ENCODE measurements at places on chromosomes 16 and 17.

DNA sequence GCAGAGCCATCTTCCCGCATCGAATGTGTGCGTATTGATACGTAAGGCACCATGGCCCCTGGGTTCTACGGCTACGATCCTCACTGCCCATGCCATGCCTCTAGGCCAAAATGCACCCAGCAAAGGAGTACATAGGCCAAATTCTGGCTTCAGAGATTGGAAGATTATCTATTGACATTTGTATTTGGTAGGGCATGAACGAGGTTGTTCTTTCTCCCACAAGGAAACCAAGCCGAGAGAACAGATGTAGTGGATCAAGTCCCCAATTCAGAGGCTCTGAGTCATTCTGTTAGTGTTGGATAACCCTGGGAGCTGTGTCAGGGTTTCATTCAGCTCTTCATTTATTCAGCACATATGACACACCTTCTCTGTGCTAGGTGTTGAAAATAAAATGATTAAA is 36.5 kb downstream of the HOXB1 start:
- DNase-seq: no peak

DNA sequence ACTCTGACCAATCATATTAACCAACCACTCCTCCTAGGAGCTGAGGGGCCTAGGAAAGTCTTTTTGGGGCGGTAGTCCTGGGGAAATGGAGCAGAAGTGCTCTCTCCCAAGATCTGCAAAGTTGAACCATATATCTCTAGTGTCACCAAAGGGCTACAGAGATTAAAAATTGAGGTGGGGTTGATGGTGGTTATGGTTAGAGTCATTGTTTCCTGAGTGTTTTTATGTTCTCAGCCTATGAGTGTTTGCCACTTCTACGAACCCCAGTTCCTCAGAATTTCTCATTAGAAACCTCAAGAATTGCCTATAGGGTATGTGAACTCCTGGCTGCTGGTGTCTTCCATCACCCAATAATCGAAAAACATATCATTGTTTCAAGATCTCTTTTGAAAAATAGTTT is 217.8 kb downstream of the CDRT15L2 start:
- no peak for DNase-seq

- DNase-seq: no peak
Measured at GRCh38 chr17:59680314-59680713, 26.9 kb downstream of the PTRH2 start.

DNA sequence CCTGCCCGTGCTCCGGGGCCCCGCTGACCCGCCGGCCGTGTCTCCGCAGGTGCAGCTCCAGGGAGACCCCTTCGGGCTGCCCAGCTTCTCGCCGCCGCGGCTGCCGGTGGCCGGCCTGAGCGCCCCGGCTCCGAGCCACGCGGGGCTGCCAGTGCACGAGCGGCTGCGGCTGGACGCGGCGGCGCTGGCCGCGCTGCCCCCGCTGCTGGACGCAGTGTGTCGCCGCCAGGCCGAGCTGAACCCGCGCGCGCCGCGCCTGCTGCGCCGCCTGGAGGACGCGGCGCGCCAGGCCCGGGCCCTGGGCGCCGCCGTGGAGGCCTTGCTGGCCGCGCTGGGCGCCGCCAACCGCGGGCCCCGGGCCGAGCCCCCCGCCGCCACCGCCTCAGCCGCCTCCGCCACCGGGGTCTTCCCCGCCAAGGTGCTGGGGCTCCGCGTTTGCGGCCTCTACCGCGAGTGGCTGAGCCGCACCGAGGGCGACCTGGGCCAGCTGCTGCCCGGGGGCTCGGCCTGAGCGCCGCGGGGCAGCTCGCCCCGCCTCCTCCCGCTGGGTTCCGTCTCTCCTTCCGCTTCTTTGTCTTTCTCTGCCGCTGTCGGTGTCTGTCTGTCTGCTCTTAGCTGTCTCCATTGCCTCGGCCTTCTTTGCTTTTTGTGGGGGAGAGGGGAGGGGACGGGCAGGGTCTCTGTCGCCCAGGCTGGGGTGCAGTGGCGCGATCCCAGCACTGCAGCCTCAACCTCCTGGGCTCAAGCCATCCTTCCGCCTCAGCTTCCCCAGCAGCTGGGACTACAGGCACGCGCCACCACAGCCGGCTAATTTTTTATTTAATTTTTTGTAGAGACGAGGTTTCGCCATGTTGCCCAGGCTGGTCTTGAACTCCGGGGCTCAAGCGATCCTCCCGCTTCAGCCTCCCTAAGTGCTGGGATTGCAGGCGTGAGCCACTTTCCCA is 5.9 kb downstream of the CTF1 start:
- DNase-seq: no peak

GRCh38 chr17:47692895-47693730 is 848 bp upstream of the TBKBP1 start:
- no peak for DNase-seq

GRCh38 chr16:49524947-49525315 is 151.3 kb downstream of the C16orf78 start:
- DNase-seq: no peak

DNA sequence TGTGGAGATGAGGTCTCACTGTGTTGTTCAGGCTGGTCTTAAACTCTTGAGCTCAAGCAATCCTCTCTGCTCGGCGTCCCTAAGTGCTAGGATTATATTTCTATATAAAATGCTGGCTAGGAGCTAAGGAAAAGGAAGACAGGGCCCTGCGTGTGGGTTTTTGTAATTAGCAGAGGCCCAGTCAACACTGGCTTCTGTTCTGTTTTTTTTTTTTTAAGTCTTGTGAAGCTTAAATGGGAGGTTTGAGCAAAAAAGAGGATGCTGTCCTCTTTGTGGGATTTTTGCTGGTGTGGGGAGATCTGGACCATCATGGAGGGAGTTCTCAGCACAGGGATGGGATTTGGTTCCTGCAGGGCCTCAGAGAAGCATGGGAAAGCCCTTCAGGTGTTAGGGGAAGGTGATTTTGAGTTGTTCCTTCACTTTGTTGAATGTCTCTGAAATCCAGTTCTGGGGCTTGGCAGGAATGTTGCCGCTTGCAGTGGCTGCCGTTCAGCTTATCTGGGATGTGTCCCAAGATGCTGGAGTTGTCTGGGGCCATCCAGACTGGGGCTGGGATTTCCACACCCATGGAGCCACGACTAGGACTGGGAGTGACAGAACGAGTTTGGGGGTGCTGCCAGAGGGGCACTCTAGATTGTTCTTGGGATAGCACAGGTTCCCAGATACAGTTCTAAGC is 4.2 kb downstream of the PYCARD start:
- DNase-seq: no peak

All from NCI-H1048 (cell line).